Activated CD8-positive, alpha-beta memory T cell treated with anti-CD3 and anti-CD28 coated beads, Interleukin-2, amount 50 U/mL, for 48 hours (primary cell): ENCODE measurements at places on chromosomes 12 and 14.
A peak's percentile ranks its signal among the peaks of the same experiment; 100 is the strongest.

DNA sequence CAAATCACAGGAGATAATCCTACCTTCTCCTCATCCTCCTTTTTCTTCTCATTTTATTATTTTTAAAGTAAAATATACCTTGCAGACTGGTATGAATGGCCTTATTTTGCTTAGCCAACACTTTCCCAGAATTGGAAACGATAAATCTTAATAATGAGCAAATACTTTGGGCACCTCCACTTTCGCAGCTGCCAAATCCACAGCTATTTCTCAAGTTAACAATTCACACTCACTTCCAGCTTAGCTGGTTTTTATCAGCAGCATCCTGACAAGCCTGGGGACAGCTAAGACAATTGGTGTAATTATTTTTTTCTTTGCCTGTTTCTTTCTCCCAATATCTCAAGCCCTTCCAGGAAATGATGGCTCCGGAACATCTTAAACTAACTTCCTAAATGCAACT is 867.5 kb upstream of the TMEM132C start:
- DNase-seq = no peak

- no peak for DNase-seq
Observed at GRCh38 chr14:69049675-69050074, 70.6 kb upstream of the ACTN1 start.

GRCh38 chr12:94571556-94571955 is 78.8 kb downstream of the TMCC3 start:
- no peak for DNase-seq

GRCh38 chr12:57118711-57119271 is 7.6 kb upstream of the STAT6 start:
- no peak for DNase-seq

DNA sequence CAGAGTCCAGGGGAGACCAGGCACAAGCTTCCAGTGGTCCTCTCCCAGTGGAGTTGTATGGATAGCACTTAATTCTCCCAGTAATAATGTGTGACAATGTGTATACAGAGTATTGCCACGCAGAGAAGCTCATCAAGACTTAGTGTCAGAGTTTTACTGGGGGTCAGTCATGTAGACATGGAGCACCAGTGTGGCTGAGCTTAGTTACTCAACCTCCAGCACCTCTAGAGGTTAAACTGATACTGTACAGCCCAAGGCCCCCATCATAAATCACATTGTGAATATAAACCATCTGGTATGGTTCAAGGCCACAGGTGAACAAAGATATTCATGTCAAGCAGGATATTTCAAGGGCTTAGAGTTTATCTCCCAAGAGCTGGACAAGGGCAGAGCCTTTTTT is 378.1 kb upstream of the TMPO start:
- no peak for DNase-seq

GRCh38 chr12:3533703-3534386 is 42.8 kb downstream of the PRMT8 start:
- no peak for DNase-seq

- no peak for DNase-seq
Observed at GRCh38 chr12:67927324-67927723, 61.9 kb upstream of the IFNG-AS1 start.

- no peak for DNase-seq
Observed at GRCh38 chr14:50308363-50308915, 3.6 kb downstream of the L2HGDH start.

GRCh38 chr12:13127444-13127843 is 24.0 kb upstream of the GSG1 start:
- DNase-seq = no peak

GRCh38 chr14:22579236-22579635 is 9.8 kb downstream of the DAD1 start:
- no peak for DNase-seq

- peak; percentile 66 for DNase-seq
Observed at GRCh38 chr14:72892879-72893635, 844 bp downstream of the DPF3 start.

DNA sequence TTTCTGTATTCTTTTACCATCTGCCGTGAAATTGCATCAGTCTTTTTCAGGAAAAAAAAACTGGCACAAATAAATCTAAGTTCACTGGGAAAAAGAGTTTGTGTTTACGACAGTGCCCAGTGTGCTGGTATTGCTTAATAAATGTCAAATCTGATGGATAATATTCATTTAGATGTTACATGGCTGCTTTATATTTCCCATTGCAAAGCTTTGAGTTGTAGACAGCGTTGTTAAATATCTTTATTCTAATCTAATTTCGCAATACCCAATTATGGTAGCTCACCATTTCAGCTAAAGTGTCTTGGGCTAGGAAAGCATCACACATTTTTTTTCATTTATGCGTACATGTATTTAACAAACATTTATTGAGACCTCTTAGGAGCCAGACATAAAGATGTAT is 1994.5 kb upstream of the FLRT2 start:
- no peak for DNase-seq

GRCh38 chr12:23236811-23237210 is 611.8 kb downstream of the ETNK1 start:
- no peak for DNase-seq

- no peak for DNase-seq
Observed at GRCh38 chr14:96735526-96735925, 61.7 kb upstream of the VRK1 start.

DNA sequence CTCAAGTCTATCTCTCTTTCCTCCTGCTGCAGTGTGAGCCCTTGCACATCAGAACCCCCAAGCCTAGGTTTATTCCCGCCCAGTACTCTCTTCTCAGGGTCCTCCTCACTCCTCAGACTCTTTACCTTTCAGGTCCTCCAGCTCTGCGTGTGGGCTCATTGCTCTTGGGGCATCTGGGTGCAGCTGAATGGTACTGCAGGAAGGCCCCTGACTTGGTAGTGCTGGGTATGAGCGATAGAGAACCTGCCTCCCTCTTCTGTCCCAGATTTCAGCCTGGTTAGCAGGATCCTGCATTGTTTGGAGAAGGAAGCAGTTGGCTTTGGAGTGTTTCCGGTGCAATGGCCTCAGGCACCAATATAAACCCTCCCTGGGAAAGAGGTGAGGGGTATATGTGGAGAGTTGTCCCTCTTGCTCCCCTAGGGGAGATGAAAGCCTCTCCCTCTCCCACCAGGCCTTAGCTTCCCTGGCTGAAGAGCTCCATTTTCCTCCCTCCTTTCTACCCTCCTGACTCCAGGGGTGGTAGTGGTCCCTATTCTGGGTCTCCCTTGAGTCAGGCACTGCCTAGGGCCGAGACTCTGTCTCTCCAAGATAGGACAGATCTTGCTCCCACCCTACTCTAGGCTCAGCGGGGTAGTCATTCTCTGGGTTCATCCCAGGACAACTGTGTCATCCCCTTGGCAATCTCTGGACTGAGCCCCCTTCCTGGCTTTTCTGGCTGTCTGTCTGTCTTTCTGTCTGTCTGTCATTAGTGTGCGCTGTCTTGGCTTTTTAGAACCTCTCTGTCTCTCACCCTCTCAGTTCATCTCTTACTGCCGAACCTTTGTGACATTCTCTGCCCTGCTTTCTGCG is 3.8 kb downstream of the LRP1 start:
- no peak for DNase-seq

DNA sequence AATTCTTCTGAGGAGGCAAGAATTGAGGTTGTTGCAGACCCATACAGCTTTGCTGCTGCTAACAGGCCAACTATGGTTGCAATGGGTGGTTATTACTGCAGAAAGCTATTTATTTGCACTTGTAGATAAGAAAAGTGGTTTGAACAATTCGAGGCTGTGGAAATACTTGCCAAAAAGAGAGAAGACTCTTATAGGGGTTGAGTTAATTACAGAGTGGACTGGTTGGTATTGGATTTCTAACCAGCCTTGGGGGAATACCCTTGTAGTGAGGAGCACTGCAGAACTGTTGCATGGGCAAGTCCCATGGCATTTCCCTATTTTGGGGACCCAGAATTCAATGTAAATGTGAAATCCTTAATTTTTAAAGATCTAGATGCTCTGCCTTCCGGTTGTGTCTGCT is 120.5 kb downstream of the KCNMB4 start:
- DNase-seq = no peak

DNA sequence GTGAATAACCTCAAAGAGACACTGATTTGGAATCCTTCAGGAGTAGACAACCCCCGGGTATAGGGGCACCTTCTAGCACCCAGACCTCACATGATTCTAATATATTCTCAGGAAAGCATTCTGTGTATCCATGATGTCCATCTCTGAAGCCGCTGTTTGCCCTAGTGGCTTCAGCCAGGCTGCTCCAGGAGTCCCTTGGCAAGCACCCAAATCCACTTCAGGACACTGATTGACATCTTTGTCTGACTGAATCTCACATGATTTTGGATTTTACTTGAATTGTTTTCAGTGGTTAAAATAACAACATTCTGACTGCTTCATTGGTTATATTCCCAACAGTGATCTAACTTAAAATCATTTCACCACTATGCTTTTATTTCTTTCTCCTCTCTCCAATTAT is 390.5 kb upstream of the CLEC14A start:
- DNase-seq = no peak

DNA sequence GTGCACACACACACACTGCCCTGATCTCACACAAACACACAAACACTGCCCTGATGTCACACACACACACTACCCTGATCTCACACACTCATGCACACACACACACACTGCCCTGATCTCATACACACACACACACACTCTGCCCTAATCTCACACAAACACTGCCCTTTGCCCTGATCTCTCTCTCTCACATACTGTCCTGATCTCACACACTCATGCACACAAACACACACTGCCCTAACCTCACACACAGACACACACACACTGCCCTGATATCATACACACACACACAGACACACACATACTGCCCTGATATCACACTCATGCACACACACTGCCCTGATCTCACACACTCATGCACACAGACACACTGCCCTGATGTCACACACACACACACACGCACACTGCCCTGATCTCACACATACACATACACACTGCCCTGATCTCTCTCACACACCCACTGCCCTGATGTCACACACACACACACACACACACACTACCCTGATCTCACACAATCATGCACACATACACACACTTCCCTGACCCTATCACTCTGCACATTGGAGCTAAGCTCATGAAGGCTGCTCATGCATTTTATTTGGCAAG is 97.6 kb upstream of the DIO3 start:
- no peak for DNase-seq

- DNase-seq = no peak
Observed at GRCh38 chr12:92080911-92081285, 64.7 kb downstream of the BTG1 start.

DNA sequence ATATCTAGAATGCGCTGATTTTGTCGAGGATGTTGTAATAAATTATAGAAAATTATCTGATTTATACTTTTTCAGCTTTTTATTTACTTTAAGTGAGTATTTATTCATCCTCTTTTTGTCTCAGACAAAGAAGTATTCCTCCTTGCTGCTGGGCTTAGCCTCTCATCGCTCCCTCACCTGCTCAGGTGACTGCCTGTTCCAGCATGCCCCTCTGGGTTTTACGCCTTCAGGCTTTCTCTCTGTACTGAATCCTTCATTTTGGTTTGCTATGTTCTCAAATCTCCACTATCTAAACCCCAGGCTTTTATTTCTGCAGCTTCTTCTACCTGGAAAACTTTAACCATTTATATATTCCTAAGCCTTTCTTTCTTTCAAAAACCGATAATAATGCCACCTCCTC is 1650.9 kb upstream of the SEL1L start:
- DNase-seq = no peak

- no peak for DNase-seq
Observed at GRCh38 chr12:124210991-124211577, 83.8 kb upstream of the RFLNA start.

DNA sequence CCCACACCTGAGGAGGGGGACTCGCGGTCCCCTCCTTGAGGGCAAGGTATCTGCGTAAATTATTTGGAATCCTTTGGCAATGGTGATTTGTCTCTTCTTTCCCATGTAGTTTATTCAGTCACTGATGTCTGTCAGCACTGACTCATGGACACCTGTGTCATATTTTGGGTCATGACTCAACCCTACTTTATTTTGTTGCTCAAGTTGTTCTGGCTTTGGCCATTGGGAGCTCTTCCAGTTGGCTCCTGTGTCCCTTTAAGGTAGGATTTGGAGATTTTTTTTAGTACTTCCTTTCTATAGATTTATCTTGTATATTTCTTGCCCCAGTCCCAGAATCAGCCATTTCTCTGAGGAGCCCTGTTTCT is 47.4 kb upstream of the C14orf180 start:
- DNase-seq = no peak

DNA sequence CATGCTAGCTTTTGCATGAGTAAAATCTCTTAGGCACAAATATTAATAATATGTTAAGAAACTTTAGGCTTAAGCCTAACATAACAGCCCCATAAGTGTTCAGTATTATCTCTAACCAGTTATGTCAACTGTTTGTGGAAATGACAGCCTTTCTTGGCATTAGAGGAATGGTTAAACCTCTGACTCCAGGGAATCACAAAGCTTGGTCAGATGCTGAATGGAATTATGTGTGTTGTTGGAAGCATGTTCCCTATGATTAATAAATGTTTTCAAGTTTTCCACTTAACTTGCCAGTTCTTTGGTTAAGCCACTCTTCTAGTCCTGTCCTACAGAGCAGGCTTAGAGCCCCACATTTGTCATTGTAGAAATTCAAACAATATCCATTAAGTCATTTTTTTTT is 17.0 kb downstream of the PSEN1 start:
- DNase-seq = no peak

DNA sequence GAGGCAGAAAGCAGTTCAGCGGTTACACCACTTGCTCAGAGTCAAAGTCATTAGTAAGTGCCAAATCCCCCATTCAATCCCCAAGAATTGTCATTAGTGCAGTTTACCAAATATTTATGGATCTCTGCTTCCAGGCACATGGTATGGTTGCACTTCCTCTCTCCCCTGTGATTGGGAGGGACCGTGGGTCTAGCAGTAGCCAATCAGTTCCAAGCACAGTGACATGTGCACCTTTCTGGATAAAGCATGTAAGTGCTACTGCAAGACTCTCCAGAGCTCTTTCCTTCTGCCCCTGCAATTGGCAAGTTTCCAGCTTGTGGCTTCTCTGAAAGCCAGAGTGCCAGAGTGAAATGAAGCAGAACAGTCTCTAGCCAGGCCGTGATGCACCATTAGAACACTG is 85.3 kb upstream of the FLRT2 start:
- no peak for DNase-seq

- no peak for DNase-seq
Observed at GRCh38 chr12:1474041-1474573, 120.3 kb downstream of the FBXL14 start.

DNA sequence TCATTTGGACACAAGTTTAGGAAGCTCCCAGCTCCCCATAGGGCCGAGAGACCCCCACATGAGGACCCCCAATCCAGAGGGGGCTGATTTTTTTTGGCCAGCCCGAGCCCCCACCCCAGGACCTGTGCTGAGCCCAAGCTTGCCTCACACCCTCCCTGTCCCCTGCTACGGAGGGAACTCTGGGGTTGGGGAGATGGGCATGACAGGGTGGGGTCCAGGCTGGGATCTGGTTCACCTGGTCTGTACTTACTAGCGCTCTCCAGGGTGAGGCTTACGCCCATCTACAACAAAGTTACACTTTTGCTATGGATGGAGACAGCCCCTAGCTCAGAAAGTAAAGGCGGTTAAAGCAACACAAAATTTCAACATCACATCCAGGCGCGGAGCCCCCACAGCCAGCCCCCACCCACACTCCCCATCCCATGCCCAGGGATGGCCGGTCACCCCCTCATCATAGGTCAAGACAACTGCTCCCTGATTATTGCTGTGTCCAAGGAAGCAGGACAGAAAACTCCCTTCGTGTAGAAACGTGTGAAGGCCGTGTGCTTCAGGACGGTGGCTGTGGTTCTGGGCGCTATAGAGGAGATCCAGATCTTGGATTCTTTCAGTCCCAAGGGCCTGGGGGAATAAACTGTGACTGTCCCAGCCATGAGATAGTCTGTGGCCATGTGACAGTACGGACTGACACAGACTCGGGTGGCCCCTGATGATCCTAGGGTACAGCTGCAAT is 10.7 kb downstream of the SLC25A29 start:
- no peak for DNase-seq
